ENCODE measurements at places on chromosomes 12 and 14.
A peak's percentile ranks its signal among the peaks of the same experiment; 100 is the strongest.

DNA sequence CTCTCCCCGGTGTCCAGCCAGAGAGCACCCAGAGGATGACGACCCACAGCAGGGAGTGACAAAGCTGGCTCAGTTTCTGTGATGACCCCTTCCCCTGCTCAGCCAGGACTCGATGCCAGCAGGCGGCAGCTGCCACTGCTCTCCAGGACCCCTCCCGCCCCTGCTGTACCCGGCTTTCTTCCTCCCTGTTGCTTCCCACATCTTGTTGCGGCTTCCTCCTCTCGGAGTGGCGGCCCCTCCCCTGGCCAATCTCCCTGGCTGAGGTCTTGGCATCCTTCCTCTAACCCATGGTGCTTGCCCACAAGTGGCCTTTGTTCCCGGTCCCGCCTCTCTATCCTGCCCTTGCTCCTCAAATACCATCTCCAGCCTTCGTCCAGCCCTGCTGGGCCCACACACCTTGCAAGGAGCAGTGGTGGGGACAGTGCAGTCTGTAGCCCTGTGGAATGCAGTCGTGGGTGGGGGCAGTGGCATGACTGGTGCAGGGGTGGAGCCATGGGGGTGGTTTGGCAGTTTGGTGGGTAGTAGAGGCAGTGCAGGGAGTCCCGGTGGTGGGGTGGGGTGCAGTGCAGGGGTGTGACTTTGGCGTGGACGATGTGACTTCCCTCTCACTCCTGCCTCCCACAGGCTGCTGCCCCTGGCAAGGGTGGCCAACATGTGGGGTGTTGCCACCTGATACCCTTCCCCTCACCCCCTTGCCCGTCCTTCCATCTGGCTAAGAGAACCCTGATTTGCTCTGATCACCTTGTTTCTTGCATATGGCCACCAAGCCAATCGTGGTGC is 16.3 kb upstream of the BEGAIN start:
- H3K36me3 ChIP-seq: no peaks in the 10 kb centered on the region
- no peak overlapping the region for H3K4me3 ChIP-seq
- DNase-seq: no peak
- no peak overlapping the region for H3K27ac ChIP-seq
- H3K4me1 ChIP-seq: no peaks in the 10 kb centered on the region
- no peaks in the 10 kb centered on the region for H3K27me3 ChIP-seq

GRCh38 chr14:61444215-61444768 is 122.9 kb downstream of the PRKCH start:
- no peaks in the 10 kb centered on the region for H3K36me3 ChIP-seq
- peaks cover 44% of the 10 kb centered on the region for H3K4me1 ChIP-seq
- no peak overlapping the region for H3K27ac ChIP-seq
- DNase-seq: peak; percentile 83
- H3K4me3 ChIP-seq: no peak overlapping the region

DNA sequence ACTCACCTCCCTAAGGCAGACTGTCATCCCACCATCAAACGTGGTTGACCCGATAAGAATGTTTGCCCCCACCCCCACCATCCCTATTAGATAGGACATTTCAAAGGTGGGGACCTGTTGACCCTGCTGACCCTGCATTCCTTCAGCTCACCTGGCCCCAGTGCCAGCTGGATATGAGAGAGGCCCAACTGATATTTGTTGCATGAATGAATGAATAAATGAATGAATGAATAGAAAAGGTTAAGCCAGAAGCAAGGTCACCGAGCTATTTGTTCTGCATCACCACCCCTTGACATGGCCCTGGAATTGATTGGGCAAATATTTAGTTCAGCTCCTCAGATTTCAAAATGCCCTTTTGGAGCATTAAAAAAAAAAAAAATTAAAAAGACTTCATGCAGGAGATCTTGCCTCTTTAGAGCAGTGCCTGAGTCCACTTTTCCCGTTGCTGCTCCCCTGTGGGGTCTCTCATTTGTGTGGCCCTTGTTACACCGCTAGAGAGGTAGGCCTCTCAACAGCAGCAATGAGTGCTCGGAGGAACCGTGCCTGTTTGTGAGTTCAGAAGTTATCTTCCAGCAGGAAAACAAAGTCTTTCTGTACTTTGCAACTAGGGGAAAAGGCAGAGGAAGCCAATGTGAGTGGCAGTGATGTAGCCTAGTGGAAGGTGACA is 8.5 kb upstream of the SERPINA5 start:
- no peak overlapping the region for H3K27ac ChIP-seq
- no peaks in the 10 kb centered on the region for H3K27me3 ChIP-seq
- no peaks in the 10 kb centered on the region for H3K4me1 ChIP-seq
- H3K4me3 ChIP-seq: no peak overlapping the region

- H3K4me3 ChIP-seq: no peak overlapping the region
- H3K27me3 ChIP-seq: peaks cover 41% of the 10 kb centered on the region
- H3K4me1 ChIP-seq: peaks cover 3% of the 10 kb centered on the region
- H3K27ac ChIP-seq: no peak overlapping the region
- no peak for DNase-seq
Observed at GRCh38 chr14:28772613-28773012, 6.0 kb downstream of the FOXG1 start.

- no peaks in the 10 kb centered on the region for H3K36me3 ChIP-seq
- H3K4me3 ChIP-seq: no peak overlapping the region
- H3K27me3 ChIP-seq: no peaks in the 10 kb centered on the region
- H3K27ac ChIP-seq: no peak overlapping the region
- H3K4me1 ChIP-seq: no peaks in the 10 kb centered on the region
Observed at GRCh38 chr12:120406069-120406468, 31.8 kb upstream of the COX6A1 start.

DNA sequence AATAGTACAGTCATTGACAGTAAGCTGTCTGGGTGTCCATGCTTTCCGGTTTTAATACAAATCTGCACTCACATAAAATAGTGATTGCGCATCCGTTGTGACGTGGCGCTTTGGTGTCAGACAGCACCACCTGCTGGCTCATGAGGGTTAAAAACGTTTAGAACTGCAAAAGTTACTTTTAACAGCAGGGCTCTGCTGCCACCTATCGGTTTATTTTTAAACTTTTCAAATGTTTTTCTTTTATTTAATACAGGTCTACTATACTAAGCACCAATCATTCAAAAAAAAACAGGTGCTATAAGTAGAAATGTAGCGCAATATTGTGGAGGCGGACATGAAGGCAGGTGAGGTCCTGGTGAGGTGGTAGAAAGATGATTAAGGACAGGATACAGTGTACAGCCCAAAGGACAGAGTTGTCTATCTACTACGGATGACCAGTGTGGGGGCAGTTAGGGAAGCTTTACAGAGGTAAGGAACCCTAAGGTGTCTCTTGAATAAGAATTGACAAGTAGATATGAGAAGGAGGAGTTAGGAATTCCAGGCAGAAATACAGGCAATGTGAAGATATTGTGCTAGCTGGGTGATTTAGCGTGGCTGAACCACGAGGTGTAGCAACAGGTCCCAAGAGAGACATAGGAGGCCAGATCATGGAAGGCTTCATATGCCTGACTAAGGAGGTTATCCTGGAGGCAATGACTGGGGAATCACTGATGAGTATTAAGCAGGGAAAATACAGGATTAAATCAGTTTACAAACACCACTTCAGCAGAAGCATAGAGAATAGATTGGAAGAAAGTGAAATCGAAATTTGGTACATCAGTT is 91.5 kb upstream of the PRB2 start:
- no peak overlapping the region for H3K27ac ChIP-seq
- H3K36me3 ChIP-seq: no peaks in the 10 kb centered on the region
- H3K4me3 ChIP-seq: no peak overlapping the region

DNA sequence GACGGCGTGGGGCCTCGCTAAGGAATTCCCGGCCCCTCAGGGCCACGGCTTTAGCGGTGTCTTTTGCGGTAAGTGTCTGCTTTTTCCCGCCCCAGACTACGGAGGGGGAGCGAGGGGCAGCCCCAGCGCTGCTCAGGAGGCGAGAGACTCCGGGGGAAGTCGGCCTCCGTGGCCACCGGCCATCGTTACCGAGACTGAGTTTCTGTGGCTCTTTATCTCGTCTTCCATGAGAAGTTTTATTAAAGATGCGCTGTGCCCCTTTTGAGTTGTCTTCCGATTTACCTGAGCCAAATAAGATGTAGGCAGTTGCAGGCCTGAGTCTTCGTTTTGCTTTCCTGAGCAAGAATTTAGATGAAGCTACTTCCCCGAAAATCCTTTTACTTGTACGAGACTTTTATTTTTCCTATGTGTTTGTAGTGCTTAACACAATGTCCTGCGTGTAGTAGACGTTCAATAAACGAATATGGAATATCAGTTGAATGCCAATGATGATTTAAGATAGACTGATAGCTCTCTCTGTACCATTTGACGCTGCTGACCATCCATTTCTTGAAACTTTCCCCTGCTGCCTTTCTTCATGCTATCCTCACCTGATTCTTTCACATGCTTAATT is 462 bp downstream of the SRP54 start:
- peak overlapping the region; percentile 95 for H3K27ac ChIP-seq
- H3K36me3 ChIP-seq: no peaks in the 10 kb centered on the region
- H3K4me1 ChIP-seq: peaks cover 47% of the 10 kb centered on the region
- H3K4me3 ChIP-seq: peak overlapping the region; percentile 82

DNA sequence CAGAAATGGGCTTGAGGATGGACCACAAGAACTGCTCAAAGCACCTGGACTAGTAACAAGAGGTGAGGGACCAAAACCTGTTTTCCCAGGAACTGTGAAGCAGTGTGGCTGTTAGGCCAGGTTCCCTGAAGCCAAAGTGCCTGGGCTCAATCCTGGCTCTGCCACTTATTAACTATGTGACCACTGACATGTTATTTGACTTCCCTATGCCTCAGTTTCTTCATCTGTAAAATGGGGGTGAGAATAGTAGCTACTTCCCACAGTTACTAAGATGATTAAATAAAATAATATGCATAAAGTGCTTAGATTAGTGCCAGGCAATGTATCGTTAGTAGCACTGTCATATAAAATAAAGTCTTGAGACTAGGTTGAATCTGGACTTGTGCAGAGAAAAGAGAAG is 25.6 kb downstream of the SMUG1 start:
- no peaks in the 10 kb centered on the region for H3K4me1 ChIP-seq
- no peak overlapping the region for H3K4me3 ChIP-seq
- no peak for DNase-seq
- H3K36me3 ChIP-seq: no peaks in the 10 kb centered on the region

DNA sequence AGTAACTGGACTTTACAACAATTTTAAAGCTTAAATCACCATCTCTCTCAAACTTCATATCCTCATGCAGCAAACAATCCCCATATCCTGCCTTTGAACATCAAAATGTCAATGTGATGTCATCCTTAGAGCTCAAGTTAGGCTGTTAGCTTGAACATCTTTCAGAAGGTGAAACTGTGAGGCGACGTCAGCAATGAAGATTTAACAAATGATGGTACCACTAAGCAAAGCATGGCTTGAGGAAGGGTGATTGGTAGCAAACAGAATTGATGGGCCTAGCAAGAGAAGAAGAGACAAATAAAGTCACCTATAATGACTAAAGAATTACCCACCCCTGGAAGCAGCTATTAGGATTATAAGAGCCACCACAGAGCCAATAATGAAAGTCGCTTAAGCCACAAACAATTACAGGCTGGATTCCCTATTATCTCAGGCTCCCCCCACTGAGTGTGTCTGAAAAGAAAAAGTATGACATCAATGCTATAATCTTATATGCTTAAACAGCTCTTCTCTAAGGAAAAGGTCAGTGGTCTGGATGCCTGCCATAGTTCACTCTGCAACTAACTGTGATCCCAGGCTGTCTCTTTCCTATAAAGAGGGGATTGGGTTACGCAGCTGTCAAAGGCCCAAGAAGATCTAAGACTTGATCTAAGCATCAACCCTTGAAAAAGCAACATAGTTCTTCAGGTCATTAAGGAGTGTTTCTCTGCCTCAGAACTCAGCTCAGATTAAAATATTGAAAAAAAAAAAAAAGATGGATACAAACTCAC is 18.1 kb downstream of the EGLN3 start:
- no peak overlapping the region for H3K4me3 ChIP-seq
- no peaks in the 10 kb centered on the region for H3K4me1 ChIP-seq
- no peak for DNase-seq
- H3K27ac ChIP-seq: no peak overlapping the region
- no peaks in the 10 kb centered on the region for H3K27me3 ChIP-seq
- no peaks in the 10 kb centered on the region for H3K36me3 ChIP-seq

GRCh38 chr14:35331605-35332516 is 39.7 kb downstream of the PSMA6 start:
- H3K36me3 ChIP-seq: no peaks in the 10 kb centered on the region
- peak; percentile 59 for DNase-seq
- no peak overlapping the region for H3K4me3 ChIP-seq
- peak overlapping the region; percentile 97 for H3K27ac ChIP-seq

DNA sequence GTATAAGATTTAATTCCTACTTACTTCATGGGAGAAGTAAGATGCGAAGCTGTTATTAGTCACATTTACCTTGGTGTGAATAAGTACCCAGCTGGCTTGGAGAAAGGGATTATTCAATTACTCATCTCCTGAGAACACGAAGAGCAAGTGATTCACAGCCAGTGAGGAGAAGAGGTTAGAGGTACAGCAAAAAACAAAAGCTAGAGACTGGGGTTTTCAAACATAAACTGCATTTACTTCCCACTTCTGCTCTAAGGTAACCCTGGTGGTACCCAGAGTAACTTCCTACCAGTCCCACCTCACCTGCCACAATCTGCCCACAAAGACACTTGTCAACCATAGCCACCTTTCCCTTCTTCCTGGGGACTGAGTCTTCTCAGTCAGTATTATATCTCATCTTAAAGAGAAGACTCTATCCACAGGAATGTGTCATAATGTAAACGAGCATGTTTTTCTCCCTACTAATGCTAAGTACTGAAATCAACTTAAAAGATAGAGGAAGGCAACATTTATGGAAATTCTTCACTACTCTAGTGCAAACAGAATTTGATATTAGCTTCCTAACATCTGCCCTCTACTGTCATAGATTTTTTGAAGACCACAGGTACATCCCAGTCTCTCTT is 6.0 kb upstream of the IL22 start:
- H3K27me3 ChIP-seq: no peaks in the 10 kb centered on the region
- DNase-seq: no peak
- no peak overlapping the region for H3K4me3 ChIP-seq
- H3K36me3 ChIP-seq: no peaks in the 10 kb centered on the region
- no peaks in the 10 kb centered on the region for H3K4me1 ChIP-seq

DNA sequence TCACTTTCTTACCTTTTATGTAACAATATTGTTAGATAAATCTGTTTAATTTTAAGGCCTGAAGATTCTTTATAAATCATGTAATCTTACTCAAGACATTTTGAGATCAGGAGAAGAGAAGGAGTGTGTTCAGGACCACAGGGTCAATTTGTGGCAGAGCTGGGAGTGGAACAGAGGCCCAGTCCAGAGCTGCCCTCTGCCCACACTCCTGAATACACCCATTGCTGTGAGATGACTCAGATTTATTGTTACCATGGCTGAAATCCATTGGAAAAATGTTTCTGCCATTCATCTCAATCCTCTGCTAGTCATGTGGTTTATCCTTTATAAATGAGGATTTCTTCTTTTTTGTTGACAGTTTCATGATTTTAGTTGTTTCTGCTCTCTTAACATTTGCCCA is 100.5 kb upstream of the STXBP6 start:
- DNase-seq: no peak
- no peak overlapping the region for H3K4me3 ChIP-seq
- H3K36me3 ChIP-seq: no peaks in the 10 kb centered on the region
- H3K27me3 ChIP-seq: no peaks in the 10 kb centered on the region
- no peak overlapping the region for H3K27ac ChIP-seq
- H3K4me1 ChIP-seq: no peaks in the 10 kb centered on the region

All from upper lobe of left lung (tissue), 6 donors.